HCT116 (cell line): ENCODE measurements at places on chromosomes 16 and 17. TPM values are rescaled to one million over a fixed set of nuclear protein-coding genes. Genes with fewer than 3 reads are reported as not detected.

- H3K27ac ChIP-seq = no peak overlapping the region
- H3K4me1 ChIP-seq = no peaks in the 10 kb centered on the region
- DNase-seq = no peak
Observed at GRCh38 chr16:78116946-78117345, 17.5 kb downstream of the WWOX start.

GRCh38 chr16:87464691-87465300 is 28.0 kb downstream of the ZCCHC14 start:
- peaks cover 3% of the 10 kb centered on the region for H3K36me3 ChIP-seq
- H3K27me3 ChIP-seq = no peaks in the 10 kb centered on the region
- DNase-seq = no peak
- H3K4me1 ChIP-seq = peaks cover 25% of the 10 kb centered on the region
- H3K27ac ChIP-seq = no peak overlapping the region

The SUMO2 gene
- 859 TPM for total RNA-seq

GRCh38 chr17:19867329-19868078 is at the start of gene ULK2:
TSS of gene ULK2 (minus strand) at chr17:19867936. CDS start at chr17:19867417, 519 bp downstream.
- H3K4me3 ChIP-seq = peak within 1 kb of the TSS; percentile 72
- H3K36me3 ChIP-seq = no peaks in the 10 kb centered on the region
- H3K27me3 ChIP-seq = no peaks in the 10 kb centered on the region
- DNase-seq = peak; percentile 46

- H3K27me3 ChIP-seq = no peaks in the 10 kb centered on the region
- H3K4me1 ChIP-seq = peaks cover 33% of the 10 kb centered on the region
- H3K27ac ChIP-seq = no peak overlapping the region
Observed at GRCh38 chr17:38463451-38463858, 35.2 kb downstream of the ARHGAP23 start.

- peaks cover 5% of the 10 kb centered on the region; the same call in 1 of the 2 replicates for H3K36me3 ChIP-seq
- H3K4me1 ChIP-seq = peaks cover 19% of the 10 kb centered on the region
- H3K27ac ChIP-seq = peak overlapping the region; percentile 81
- H3K4me3 ChIP-seq = peak overlapping the region; percentile 100
- no peak for DNase-seq
- no peaks in the 10 kb centered on the region for H3K27me3 ChIP-seq
Observed at GRCh38 chr17:82449883-82450356, 632 bp downstream of the CYBC1 start.

GRCh38 chr16:69131839-69132423 is 457 bp downstream of the CHTF8 start:
- H3K4me3 ChIP-seq = peak overlapping the region; percentile 88
- H3K36me3 ChIP-seq = peaks cover 40% of the 10 kb centered on the region
- H3K27ac ChIP-seq = peak overlapping the region; percentile 96

DNA sequence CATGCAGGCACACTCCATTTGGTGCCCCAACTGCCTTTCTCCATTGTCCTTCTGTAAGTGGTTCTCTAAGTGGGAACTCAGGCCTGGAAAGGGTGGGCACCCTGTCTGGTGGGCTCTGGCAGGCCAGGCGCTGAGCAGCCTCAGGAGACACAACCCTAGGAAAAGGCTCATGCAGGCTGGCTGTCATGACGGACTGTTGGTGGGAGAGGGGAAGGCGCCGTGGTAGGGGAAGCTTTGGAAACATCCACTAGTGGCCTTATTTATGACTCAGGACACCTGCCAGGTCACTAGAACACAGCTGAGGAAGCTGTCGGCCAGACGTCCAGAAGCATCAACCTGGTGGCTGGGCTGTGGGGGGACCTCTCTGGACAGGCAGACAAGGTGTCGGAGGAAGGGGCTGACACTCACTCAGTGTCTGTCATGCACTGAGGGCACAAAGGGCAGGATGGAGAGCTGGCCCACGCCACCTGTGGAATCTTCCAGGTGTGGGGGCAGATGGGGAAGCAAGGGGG is 216.0 kb downstream of the SEC14L1 start:
- H3K27me3 ChIP-seq = no peaks in the 10 kb centered on the region
- H3K4me1 ChIP-seq = peaks cover 15% of the 10 kb centered on the region
- no peaks in the 10 kb centered on the region for H3K36me3 ChIP-seq
- H3K4me3 ChIP-seq = no peak overlapping the region; the same call in 1 of the 2 replicates
- H3K27ac ChIP-seq = peak overlapping the region; percentile 74
- no peak for DNase-seq

GRCh38 chr16:72291531-72291981 is 119.6 kb upstream of the PMFBP1 start:
- peak overlapping the region; percentile 75 for H3K27ac ChIP-seq
- DNase-seq = peak; percentile 76
- no peaks in the 10 kb centered on the region for H3K36me3 ChIP-seq
- peak overlapping the region; percentile 35 for H3K4me3 ChIP-seq

GRCh38 chr17:21146362-21147015 is 19.7 kb downstream of the DHRS7B start:
- H3K4me1 ChIP-seq = no peaks in the 10 kb centered on the region
- H3K27ac ChIP-seq = no peak overlapping the region
- DNase-seq = no peak
- H3K4me3 ChIP-seq = no peak overlapping the region

The EVPLL gene
- not detected for total RNA-seq

DNA sequence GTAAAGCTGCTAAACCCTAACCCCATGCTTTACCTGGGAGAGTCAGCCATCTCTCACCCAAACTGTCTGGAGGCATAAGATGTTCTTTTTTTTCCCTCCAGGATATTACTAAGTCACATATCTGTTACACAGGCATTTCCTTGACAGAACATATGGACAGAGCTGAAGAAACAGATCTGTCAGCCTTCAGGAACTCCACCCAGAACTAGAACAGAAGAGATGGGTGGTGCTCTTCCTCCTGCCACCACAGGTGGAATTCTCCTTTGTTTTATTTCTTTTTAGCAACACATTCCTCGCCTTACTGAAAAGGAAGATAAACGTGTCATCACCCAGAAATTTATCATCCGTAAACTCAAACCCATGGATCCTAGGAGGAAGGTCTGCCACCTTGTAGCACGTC is 8.8 kb downstream of the MYCBPAP start:
- no peak overlapping the region for H3K4me3 ChIP-seq
- no peak overlapping the region for H3K27ac ChIP-seq
- no peaks in the 10 kb centered on the region for H3K36me3 ChIP-seq
- no peak for DNase-seq
- H3K4me1 ChIP-seq = peaks cover 6% of the 10 kb centered on the region; the same call in 1 of the 2 replicates
- no peaks in the 10 kb centered on the region for H3K27me3 ChIP-seq

The COQ7 gene
- total RNA-seq = 26.6 TPM
